ENCODE measurements at places on chromosomes 7 and 10.

GRCh38 chr10:132360766-132361447 is 28.9 kb downstream of the LRRC27 start:
- DNase-seq = peak; percentile 60

DNA sequence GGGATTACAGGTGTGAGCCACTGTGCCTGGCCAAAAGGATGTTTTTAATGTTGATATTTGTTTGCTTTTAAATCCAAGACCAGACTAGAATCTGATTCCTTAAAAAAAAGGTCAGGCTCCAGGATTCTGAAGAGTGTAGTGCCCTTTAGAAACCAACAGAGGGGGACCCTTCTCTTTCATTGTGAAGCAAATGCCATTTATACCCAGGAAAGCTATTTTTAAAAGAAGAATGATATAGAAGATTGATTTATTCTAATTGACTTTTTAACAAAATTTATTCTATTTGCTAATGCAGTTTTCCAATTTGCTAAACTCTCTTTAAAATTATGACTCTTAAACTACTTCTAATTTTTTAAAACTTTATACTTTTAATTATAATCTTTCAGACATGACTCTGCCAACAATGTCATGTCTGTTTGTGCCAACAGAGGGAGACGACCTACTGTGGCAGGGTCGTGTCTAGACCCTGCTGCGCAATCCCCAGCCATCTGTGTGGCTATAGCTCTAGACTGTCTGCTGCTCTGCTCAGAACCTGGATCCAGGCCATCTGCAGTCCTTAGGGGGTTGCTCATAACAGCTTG is 201.0 kb upstream of the IMMP2L start:
- DNase-seq = no peak

GRCh38 chr7:155437836-155438235 is 20.1 kb upstream of the EN2 start:
- DNase-seq = no peak

- no peak for DNase-seq
Observed at GRCh38 chr7:84971360-84971759, 215.5 kb downstream of the SEMA3D start.

- no peak for DNase-seq
Observed at GRCh38 chr7:14419531-14419930, 430.1 kb upstream of the ETV1 start.

DNA sequence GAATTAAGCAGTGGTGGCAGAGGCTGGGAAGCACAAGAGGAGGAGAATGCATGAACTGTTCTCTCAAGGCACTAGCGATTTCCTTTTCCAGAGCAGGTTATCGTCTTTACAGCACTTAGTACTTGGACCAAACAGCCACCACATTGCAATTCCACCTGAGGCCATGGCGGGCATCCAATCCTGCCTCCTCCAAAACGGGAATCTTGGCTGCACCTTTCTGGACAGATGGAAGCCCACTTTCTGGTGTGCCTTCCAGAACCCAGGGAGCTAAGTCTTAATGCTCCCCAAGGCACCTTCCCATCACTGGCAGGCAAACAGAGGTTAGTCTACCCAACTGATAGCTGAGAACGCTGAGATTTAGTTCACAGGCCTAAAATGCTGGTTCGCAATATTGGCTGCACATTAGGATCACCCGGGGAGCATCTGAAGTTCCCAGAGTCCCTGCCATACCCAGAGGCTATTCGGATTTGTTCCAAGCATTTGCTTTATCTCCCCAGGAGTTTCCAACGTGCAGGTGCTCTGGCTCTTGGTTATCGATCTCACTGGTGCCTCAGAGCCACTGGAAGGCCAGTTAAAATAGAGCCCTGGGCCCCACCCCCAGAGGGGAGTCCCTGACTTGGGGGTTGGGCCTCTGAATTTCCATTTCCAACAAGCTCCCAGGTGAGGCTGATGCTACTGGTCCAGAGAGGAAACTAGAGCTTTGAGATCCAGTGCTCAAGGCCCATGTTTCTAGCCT is 62.2 kb downstream of the KCNMA1 start:
- DNase-seq = no peak

DNA sequence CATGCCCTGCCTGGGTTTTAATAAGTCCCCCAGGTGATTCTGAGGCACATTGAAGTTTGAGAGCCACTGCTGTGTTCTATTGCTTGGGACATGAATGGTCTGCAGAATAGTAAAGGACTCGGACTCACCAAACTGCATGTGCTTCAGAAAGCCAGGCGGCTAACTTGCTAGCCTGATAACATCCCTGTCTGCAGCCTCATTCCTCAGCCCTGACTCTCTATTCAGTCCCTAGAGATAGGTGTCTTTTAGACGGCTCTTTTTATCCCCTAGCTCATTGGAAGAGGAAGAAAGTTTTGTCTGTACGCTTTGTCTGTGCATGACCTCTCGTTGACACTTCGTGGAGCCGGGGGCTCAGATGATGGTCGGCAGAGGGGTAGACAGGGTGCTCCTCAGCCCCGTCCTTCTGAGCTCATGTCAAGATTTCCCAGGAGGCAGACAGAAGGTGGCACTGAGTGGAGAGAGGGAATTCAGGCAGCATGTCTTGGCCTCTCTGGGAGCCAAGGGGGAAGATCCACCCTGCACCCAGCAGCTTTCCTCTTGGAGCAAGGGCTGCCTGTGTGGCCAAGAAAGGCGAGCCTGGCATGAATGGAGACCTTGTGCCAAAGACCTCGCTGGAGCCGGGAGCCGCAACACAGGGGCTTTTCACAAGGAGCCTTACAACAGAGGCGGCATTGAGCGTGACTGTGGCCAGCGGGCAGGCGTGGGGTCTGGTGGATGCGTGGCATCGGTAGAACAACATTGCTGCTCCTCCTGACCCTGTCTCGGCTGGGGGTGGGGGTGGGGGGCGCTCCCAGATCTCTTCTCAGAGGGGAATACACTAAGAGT is 51.1 kb upstream of the PODXL start:
- DNase-seq = peak; percentile 41

GRCh38 chr7:70791341-70791740 is 340.6 kb upstream of the GALNT17 start:
- no peak for DNase-seq

GRCh38 chr10:34722404-34722803 is 92.7 kb downstream of the PARD3 start:
- no peak for DNase-seq

GRCh38 chr10:62075912-62076311 is 174.4 kb downstream of the ARID5B start:
- DNase-seq = no peak

DNA sequence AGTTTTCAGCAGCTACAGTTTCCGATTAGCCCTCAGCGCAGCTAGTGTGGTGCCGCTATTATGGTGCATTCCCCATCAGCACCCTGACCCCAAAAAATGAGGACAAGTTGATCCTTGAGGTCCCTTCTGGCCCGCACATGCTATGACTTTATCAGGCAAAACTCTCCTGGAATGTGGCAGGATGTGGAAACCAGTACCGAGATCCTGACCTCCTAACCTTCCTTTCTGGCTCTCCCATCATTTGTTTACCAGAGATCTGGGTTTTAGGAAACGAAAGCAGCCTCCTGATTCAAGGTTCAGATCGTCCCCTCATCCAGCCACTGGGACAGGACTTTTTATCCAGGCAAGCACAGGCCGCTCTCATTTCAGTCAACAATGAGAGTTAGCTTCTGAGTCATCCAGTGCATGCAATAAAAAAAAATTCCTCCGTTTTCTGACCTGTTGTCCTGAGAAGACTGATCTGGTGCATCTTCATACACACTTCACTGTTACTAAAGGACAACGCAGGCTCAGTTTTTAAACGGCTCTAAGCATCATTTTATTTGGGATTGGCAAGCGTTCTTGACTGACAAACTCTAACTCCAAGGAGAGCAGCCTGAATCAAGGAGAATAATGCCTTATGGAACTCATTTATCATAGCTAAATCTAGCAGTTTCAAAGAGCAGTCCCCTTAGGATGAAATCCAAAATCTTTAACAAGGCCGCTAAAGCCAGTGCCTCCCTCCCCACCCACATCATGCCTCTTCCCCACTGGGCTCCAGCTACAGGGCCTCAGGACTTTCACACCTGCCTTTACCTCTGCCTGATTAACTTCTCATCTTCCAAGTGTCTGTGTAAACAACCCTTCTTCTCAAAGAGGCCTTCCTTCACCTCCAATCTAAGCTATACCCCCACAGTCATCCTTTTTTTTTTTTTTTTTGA is 17.1 kb downstream of the PDLIM1 start:
- DNase-seq = no peak

GRCh38 chr7:157668221-157668883 is 331.5 kb downstream of the DNAJB6 start:
- peak; percentile 49 for DNase-seq

GRCh38 chr10:77374189-77374656 is 263.4 kb downstream of the KCNMA1 start:
- DNase-seq = no peak

GRCh38 chr10:69979174-69979573 is 73.5 kb upstream of the MACROH2A2 start:
- no peak for DNase-seq

DNA sequence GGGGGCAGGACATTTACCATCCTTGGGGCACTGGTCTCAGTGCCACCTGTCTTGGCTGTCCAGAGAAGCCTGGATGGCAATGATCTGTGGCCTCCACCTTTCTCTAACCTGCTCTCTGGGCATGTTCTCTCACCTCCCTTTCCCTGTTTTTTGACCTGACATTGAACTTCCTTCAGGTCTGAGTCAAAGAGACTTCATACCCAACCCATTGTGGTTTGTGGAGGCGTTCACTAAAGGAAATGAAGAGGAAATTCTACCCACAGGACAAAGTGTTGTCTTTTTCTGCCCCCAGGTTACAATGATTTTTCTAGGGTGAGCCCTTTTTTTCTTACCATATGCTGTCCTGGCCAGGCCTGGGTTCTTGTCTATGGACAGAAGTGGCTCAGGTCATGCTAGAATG is 76.6 kb downstream of the CYP26A1 start:
- DNase-seq = no peak

DNA sequence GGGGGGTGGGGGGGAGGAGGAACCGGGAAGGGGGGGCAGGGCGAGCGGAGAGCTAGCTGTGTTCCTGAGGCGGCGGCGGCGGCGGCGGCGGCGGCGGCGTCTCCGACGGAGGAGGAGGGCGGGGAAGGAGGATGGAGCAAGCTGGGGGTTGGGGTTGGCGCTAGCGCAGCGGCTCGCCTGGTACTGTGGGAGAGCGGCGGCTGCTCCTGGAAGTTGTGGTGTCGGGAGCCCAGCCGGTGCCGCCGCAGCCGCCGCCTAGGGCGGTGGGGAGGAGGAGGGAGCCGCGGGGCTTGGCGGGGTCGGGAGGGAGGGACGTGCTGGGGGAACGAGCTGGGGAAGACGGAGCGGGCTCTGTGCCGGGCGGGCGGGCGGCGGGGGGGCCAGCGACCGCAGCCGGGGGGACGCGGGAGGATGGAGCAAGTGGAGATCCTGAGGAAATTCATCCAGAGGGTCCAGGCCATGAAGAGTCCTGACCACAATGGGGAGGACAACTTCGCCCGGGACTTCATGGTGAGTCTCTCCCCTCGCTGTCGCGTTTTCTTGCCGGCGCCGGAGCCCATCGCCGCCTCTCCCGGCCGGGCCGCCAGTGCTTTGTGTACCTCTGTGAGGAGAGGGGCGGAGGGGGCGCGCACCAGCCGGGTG is at the start of gene PTPN12:
Gene PTPN12, plus strand, starts transcription at position 160 of the 642 bp plus-strand sequence. Its CDS starts 252 bp downstream, at position 412.
- peak; percentile 73 for DNase-seq

DNA sequence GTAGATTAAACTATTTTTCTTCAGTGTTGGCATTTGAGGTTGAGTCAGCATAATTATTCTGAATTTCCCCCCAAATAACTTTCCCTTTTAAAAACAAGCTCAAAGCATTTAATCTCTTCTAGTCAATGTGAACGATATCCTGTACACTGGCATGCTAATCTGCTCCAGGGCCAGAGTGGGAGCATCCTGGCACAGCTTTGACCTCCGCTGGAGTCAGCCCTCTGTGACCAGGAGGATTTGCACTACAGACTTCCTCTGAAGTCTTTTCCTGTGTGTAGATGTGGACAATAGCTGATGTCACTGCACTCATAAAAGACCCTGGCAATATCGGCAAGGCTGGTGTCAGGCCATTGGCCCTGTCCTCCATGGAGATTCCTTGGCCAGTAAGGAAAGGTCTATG is 340.2 kb downstream of the CDC14C start:
- no peak for DNase-seq

DNA sequence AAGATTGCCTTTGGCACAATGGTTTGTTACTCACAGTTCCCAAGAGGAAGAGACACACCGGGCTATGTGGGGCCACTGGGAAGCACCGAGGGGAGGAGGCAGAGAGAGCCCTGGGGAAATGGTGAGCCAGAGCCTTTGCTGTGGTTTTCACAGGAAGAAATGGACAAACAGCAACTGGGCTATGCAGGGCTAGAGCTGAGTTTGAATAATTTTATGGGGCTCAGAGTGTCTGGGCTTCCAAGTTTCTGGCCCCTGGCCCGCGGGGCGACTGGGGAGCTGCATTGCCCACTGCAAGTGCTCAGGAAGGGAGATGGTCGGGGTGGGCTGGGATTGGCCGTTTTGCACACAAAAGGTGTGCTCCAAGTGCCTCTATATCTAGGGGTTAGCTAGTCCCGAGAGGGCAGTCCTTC is 92.6 kb downstream of the CHST15 start:
- DNase-seq = no peak

DNA sequence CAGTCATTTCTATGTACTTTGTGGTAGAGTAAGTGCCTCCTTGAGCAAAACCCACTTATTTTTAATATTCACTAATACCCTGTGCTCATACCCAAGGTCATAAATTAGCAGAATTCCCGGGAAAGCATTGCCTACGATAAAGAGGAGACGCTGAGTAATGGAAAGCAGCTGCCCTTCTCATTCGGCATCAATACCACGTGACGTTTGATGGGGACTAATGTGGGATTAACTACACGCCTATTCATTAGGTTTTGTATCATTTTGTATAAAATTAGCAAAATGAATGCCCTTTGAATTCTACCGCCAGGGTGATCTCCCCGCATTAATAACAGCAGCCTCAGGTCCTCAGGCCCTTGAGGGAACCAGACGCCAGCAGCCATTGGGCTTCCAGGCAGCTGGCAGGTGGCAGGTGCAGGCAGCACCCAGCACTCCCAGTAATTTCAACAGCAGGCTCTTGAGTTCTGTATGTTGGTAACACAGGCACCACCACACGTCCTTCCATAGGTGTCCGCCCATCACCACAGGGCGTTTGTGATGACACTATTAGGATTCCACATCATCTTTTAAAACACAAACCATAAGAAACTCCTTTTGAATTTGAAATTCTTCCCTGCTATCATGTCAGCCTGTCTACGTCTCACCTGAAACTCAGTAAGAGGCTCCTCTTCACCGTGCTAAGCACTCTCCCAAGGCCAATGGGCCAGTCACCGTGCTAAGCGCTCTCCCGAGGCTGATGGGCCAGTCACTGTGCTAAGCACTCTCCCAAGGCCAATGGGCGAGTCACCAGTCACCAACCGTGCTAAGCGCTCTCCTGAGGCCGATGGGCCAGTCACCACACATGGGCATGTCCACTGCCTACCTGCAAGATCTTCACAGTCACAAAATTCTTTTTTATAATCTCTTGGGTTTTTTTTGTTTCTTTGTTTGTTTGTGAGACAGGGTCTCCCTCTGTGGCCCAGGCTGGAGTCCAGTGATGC is 509.4 kb downstream of the PTPRN2 start:
- no peak for DNase-seq

DNA sequence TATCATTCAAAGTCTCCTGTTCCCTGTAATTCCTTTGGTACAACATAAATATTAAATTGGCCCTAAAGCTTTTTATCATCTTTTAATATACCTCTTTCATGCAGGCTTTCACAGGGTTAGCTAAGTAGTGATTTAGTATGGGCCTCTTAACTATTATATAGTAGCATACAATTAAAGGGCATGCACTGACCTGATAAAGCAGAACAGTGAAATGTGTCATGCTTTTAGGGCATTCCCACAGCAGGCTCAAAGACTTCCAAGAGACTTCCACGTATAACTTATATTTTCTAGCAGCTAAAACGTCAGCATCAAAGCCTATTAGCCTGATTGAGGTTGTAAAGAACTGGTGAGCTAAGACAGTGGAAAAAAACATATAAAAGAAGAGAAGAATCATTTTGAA is 35.3 kb downstream of the SAMD8 start:
- no peak for DNase-seq
